ENCODE measurements at places on chromosomes 1 and 21.

DNA sequence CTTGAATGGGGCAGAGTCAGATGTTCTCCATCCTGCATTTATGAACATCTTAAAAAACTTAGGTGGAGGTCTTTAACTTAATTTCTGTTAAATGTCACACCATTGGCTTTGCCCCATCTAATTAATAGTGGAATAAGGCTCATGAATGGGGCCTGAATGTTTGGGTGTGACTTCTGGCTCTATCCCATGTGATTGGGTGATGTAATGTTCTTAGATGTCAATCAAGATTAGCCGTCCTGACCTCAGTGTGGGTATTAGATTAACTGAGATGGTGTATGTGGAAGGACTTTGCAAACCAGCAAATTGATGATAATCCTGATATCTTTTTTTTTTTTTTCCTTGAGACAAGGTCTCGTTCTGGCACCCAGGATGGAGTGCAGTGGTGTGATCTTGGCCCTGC lies 38.1 kb downstream of the C1orf21 start:
- DNase-seq = no peak

GRCh38 chr21:26709090-26709489 lies 136.0 kb upstream of the CYYR1 start:
- no peak for DNase-seq

DNA sequence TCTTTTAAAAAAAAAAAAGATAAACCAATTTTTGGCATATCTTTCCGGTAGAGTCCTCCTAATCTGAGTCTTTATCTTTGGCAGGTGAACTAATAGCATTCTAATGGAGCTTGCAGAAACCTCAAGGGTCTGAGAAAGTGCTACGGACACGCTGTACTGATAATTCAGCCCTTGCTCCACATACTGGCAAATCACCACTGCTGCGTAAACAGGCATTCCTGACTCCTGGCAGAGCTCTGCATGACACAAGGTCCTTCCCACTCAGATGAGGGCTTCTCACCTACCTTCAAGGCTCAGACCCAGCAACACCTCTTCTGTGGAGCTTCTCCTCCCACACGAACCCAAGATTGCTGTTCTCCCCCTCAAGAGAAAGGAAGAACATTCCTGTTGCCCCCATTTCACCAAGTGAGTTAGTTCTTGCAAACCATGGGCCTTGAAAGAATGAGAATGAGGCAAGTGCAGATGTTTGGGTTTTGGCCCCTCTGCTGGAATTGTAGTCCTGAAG lies 48.0 kb downstream of the LYST start:
- no peak for DNase-seq

- DNase-seq = no peak
Observed at GRCh38 chr1:116257836-116258235, 115.2 kb upstream of the ATP1A1 start.

DNA sequence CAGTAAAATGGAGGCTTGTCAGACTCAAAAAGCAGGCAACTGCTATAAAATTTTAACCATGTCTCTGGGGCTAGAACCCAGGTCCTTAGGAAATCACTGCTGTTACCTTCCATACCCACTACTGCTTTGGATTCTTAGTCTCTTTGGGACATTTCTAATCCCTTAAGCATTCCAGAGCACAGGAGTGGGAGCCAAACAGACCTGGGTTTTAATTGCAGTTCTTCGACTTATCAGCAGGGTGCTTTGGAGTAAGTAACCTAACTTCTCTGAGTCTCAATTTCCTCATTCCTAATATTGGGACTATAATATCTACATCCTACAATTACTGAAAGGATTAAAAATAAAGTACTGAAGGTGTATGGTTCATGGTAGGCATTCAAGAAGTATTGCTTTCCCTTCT lies 161.0 kb upstream of the BEND5 start:
- no peak for DNase-seq

GRCh38 chr1:28915031-28915895 lies 894 bp downstream of the EPB41 start:
- DNase-seq = peak; percentile 43

DNA sequence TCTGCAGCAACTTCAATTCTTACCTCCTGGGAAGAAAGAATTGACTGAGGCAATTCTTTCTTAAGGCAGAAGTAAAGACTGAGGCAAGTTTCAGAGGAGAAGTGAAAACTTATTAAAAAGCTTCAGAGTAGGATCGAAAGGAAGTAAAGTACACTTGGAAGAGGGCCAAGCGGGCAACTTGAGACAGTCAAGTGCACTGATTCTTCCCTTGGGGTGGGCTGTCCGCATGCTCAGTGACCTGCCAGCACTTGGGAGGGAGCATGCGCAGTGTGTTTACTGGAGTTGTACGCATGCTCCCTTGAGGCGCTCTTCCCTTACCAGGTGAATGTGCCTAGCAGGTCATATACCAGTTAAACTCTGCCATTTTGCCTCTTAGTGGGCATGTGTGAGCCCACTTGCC lies 55.3 kb upstream of the NBPF3 start:
- no peak for DNase-seq

GRCh38 chr1:229130028-229130668 lies 140.8 kb upstream of the RAB4A start:
- DNase-seq = no peak

- no peak for DNase-seq
Observed at GRCh38 chr1:115317101-115318012, 20.7 kb downstream of the NGF start.

GRCh38 chr1:79852004-79852403 lies 845.5 kb upstream of the ADGRL4 start:
- DNase-seq = no peak

DNA sequence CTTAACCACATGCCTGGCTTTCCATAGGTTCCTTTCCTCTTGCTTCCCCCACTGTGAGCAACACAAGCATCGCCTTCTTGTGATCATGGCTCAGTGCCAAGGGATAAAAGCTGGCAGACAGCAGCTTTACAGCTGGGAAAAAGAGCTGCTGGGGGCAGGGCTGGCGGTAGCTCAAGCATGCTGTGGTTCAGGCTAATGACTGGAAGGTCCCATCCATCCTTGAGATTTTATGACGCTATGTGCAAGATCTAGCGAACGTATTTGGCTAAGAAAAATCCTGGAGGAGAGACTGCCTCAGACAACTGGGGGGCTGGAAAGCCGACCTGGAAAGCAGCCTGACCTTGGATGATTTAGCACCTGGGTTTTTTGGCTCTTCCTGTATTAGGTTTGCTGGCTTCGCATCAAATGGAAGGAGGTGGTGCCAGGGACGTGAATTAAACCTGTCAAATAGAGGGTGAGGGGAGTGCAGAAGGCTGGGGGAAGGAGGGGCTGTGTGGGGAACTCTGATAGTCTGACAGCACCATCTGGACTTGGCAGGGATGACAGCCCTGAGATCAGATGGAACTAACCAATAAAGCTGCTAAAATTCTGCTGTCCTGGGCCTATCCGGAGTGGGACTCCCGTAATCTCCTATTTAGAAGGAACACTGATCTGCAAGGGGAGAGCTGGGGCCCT lies 34.8 kb downstream of the ZMYND12 start:
- DNase-seq = peak; percentile 38

DNA sequence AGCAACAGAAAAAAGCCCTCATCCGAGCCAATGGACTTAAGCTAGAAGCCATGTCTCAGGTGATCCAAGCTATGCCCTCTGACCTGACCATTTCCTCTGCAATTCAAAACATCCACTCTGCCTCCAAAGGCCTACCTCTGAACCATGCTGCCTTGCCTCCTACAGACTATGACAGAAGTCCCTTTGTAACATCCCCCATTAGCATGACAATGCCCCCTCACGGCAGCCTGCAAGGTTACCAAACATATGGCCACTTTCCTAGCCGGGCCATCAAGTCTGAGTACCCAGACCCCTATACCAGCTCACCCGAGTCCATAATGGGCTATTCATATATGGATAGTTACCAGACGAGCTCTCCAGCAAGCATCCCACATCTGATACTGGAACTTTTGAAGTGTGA lies 20.7 kb downstream of the NR5A2 start:
- no peak for DNase-seq

GRCh38 chr1:222339376-222339947 lies 208.4 kb downstream of the HHIPL2 start:
- no peak for DNase-seq

GRCh38 chr21:34073749-34074282 lies 438 bp downstream of the MRPS6 start:
- no peak for DNase-seq

GRCh38 chr1:225770561-225771248 lies 6.9 kb upstream of the SRP9 start:
- no peak for DNase-seq

- no peak for DNase-seq
Observed at GRCh38 chr1:22141554-22142314, 1.2 kb downstream of the WNT4 start.

DNA sequence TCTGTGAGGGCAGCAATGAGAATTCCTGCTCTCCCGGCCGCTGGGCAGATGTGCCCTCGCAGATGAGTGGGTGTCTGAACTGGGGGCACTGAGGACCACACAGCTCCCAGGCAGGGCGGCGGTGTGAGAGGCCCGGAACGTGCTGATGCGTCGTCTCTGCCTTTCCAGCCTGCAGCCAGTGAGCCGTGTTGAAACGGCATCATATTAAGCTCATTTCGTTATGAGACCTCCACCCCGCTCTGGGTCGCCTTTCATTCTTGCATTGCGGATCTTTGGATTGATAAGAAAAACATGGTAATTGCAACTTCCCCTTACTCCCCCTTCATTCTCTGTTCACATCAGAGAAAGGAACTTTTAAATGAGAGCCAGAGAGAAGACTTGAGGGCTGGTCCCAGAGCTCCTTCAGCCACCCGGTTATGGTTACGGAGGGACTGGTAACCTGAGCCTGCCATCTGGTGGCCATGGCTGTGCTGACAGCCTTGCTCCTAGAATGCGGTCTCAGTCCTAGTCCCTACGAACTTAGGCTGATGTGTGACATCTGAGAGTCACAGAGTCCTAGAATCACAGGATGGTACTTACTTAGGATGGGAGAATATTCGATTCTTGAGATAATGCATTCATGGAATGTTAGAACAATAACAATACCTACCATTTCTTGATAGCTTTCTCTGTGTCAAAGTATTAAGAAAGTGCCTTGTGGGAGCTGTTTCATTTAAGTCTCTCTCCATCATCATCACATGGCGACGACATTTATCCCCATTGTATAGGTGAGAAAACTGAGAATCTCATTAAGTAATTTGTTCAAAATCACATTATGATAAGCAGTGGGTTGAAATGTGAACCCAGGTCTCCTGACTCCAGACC lies 271.0 kb downstream of the TRABD2B start:
- DNase-seq = peak; percentile 63

GRCh38 chr1:76291191-76291590 lies 216.6 kb downstream of the ST6GALNAC3 start:
- DNase-seq = no peak

DNA sequence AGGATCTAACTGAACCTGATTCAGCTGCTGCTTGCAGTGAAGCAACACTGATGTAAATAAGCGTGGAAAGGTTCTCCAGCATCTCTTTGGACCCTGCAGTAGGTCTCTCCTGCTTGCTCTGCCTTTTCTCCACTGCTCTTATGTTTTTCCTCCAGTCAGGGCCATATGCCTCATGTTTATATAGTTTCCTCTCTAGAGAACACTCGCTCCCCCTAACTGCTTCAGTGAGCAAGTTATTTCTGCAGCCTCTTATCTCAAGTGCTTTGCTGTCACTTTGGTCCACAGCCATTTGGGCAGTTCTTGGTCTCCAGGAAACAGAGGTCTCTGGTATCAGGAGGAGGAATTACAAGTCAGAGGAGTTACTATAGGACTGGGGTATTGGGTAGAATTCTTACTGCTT lies 5.3 kb downstream of the PRUNE1 start:
- DNase-seq = no peak

DNA sequence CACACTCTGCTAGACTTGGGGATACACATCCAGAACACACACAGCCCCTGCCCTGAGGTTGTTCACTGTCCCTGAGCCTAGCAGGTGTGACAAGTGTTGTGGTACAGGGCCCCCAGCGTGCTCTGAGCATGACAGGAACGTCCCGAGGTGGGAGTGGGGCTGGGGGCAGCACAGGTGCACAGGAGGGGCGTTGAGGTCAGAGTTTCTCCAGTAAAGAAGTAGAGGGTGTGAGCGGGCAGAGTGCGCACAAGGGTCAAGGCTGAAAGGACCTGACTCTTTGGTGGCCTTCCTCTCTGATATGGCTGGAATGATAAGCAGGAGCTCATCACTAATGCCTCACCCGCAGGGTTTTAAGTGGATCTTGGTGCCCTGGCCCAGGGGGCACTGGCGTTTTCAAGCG lies 1.3 kb upstream of the FALEC start:
- no peak for DNase-seq

DNA sequence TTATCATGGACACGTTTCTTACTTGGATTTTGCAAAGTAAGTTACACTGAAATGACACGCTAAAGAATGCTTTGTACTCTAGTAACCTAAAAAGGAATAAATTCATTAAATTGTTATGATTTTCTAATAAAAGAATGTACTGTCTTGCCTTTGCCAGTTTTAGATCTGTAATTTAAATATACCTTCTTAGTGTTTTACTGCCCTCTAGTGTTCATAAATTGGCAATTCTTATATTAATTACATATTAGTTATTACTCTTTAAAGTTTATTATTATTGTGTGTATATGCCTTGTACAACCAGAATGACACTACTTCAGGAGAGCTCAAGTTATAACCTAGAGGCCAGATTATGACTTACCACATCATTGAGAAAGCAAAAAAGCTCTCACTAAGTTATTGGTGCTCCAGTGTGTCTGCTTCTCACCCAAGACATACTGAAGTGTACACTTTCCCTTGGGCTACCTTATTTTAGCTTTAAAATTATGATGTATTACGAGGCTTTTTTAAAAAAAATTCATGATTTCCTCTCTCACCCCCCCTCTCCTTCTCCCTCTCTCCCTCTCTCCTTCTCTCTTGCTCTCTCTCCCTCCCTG lies 169.9 kb downstream of the HS2ST1 start:
- no peak for DNase-seq

DNA sequence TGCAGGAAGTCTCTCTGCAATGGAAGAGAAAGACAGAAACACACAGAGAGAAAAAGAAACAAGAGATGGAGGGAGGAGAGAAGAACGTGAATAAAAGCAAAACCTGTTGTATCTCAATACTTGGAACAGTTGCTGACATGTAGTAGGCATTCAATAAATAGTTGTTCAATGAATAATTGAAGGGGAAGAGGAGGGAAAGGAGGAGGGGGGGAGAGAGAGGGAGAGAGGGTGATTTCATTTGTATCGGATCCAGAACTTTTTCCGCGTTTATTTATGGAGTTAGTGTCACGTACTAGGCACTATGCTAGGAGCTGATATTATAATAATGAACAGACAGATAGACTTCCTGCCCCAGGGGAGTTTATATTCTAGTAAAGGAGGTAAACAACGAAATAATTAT lies 144.1 kb downstream of the OMA1 start:
- peak; percentile 8 for DNase-seq

DNA sequence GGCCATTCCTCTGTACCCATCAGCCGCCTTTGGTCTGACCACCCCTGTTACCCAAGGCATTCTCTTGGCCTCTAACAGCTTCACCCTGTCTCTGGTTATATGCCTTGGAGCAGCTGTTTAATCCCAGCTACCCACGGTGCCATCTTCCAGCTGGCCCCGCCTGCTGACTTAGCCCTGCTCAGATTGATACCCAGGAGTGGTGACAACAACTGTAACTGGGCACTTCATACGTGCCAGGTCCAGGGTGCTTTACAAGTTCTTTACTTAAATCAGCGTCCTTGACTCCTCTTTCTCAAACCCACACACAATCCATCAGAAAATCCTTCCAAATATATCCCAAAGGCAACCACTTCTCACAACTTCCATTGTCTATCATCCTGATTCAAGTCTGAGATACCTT lies 37.2 kb upstream of the HMGB4 start:
- DNase-seq = no peak

- peak; percentile 22 for DNase-seq
Observed at GRCh38 chr1:15882665-15883064, 35.2 kb downstream of the SPEN start.

GRCh38 chr1:56646611-56647010 lies 1.5 kb downstream of the PRKAA2 start:
- DNase-seq = no peak

All from MG63 (cell line).